NCI-H1930 (cell line): ENCODE measurements at places on chromosomes 5 and 9.

DNA sequence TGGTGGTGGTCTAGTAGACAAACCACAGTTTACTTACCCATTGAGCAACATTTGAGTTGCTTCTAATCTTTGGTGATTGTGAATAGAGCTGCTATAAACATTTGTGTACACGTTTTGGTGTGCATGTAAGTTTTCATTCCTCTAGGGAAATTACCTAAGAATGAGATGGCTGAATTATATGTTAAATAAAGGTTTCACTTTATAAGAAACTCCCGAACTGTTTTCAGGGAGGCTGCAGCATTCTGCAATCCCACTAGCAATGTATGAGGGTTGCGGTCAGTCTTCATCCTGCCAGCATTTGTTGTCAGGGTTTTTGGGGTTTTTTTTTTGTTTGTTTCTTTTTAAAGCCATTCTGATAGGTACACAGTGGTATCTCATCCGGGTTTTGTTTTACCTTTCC, 45.7 kb upstream of the PPARGC1B start:
- DNase-seq: no peak

DNA sequence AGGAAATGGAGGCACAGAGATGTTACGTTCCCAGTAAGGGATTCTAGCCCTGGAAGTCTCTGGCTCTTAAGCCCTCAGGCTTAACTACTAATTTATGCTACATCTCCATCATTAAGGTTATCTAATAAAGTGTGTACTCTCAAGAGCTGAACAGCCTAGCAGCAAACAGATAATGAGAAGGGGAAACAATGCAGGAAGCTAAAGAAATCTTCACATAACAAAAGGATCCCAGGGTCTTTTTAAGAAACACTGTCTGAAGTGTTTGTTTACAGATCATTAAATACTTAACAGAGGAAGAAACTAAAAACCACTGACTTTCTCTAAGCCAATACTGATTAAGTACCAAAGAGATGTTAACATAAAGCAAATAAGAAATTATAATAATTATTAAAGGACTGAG, 129.0 kb downstream of the PAPPA start:
- no peak for DNase-seq

DNA sequence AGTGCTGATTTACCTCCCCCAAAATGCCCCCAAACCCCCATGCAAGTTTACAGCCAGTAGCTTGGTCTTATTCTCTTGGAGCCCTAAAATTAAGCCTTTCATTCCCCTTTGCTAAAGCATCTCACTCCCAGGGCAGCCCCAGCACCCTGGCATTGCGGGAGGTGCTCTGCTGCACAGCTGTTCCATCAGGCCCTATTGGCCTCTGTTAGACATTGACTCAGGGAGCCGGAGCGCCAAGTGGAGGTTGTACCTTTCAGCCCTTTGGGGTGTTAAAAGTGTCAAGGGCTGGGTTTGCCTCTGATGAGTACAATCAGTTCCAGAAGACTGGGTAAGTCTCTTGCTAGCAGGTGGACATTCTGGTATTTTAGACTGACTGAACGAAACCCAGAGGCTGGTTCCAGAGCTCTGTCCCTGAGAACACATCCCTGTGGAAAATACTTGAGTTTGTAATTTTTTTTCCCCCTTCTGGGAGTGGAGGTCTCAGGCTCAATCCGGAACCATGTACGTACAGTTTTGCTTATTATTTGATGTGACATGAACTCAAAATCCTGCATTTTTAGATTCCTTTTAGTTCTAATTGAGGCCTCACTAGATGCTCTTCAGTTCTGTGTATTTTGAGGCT, 102.4 kb downstream of the UBE2R2 start:
- no peak for DNase-seq

DNA sequence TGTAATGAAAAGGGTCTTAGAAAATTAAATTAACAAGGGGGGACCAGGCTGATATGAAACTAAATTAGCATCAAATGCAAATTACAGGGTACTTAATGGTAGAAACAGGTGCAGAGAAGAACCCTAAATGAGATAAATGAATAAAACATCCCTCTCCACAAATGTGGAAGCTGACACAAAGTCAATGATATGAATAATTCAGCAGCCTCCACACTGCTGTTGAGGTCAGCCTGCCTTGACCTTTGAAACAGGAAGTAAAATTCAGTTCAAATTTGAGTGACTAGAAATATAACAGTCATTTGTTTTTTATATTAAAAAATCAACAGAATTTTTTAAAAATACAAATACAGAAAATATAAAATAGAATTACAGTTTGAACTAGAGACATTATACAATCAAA, 40.0 kb downstream of the EBF1 start:
- no peak for DNase-seq

- no peak for DNase-seq
Measured at GRCh38 chr5:104186510-104186909, 623.9 kb upstream of the NUDT12 start.

GRCh38 chr9:121852651-121853616, 201.5 kb downstream of the DAB2IP start:
- DNase-seq: no peak

DNA sequence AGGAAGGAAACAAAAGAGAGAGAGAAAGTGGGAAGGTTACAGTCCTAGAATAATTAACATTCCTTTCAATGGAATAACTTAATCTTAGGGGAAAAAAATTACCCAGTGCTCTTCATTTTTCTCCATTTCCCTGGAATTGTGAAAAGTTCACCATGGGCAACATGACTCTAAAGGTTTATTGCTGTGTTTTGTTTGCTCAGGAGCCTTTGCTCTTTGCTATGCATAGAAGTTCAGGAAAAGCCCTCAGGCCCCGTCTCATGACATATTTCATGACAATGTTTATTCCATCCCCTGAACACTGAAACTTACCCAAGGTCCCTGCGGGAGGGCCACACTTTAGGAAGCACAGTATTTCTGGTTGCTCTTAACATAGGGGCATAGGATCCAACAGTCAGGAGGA, 9.8 kb upstream of the CTSL start:
- no peak for DNase-seq

DNA sequence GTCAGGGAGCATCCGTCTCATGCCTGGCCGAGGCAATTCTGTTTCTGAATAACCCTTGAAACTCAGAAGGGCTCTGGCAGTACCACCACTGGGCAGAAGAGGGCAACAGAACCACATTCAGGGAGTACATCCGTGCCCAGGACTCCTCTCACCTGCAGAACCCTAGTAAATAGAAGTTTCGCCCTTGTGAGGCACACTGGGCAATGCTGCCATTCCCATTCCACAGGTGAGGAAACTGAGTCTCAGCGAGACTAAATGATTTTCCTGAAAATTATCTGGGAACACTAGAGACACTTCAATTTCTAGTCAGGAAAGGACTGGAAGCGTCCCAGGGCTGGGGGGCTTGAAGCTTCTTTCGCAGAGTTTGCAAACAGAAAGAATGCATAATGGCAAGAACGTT, 74.7 kb downstream of the FGF1 start:
- no peak for DNase-seq

DNA sequence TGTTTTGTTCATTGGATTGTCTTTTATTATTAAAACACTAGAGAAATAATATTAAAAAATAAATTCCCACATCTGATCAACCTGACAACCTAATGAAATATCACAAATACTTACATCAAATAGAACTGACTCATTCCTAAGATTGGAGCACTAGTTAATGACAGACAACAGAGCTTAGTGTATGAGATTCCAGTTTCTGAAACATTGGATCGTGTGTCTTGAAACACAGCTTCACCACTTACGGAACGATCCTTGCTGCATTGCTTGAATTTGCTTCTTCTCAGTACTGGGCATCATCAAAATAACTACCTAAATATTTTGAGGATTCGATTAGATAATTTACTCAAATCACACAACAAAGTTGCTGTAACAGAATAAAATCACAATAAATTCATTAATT, 667.2 kb upstream of the CDH18 start:
- DNase-seq: no peak

DNA sequence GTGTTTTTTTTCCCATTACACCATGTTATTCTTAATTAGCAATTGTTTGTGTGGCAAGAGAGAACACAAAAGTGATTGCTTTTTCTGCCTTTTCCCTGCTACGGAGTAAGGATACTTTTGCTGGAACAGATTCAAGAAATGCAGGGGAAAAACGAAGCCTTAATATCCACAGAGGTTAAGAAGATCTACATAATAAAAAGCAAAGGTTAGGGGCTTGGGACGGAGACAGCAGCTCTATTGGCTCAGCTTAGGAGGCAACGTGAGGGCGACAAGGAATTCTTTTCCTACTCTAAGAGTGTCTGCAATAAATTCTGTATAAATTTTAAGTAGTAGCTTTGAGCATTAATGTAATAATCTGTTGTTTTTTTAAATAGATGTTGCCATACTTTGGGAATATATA, 693.3 kb downstream of the DTWD2 start:
- DNase-seq: no peak

GRCh38 chr5:113965225-113965624, 396.6 kb upstream of the KCNN2 start:
- no peak for DNase-seq

GRCh38 chr5:98827161-98827560, 53.7 kb downstream of the RGMB start:
- DNase-seq: no peak

DNA sequence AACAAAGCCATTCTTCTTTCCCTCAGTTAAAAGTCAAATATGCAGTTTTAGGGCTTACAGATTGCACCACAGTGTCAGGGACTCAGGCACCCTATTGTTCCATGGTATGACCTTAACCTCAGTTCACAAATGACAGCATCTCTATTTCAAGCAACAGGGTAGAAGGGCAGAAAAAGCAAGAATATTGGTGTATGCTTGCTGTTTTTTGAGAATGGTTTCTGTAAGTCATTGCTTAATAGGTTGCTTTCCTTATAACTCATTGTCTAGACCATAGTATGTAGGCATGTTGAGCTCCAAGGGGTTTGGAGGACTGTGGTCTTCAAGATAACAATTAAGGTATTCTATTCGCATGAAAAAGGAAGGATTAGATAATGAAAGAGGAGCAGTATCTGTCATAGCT, 183.5 kb upstream of the EDIL3 start:
- no peak for DNase-seq

DNA sequence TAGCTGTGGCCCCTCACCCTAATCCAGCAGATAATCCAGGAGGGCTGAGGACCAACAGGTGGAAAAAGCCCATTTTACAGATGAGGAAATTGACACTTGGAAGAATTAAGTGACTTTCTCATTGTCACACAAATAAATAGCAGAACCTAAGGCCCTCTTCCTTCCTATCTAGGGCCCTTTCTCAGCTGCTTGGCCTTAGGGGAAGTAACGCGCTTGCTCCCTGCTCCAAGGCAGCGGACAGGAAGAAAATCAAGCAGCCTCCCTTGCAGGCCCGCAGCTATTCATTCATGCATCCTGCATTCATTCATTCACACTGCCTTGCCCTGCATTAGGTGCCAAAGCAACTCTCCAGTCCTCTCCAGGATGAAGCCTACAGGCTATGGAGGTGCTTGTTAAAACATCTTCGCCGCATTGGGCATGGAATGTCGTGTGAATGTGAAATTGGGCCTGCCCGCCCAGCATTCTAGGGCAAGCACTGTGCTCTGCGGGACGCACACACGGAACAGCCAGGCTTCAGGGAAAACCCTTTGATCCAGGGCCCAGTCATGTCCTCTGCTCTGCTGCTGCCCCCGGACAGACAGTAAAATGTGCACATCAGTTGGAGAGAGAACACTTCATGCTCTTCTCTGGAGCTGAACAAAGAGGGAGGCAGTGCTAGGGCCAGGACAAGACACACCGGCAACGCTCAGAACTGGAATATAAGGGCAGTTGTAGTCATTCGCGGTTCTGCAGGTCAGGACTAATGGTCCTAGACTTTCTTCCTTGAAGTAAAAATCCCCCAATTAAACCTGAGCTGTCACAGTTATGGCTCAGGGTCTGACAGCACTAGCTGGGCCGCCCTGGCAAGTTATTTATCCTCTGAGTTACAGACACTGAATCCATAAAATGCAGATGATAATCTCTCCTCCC, 166.0 kb downstream of the COL23A1 start:
- DNase-seq: no peak

DNA sequence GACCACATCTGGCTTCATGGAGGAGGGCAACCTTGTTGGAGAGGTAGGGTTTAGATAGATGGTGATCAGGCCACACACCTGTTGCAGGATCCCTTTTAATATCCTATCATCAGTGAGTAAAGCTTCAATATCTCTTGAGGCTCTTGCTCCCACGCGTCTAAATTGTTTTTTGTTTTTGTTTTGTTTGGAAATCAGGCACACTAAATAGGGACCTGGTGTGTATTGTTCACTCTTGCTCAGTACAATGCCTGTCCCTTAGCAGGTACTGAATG, 2.6 kb upstream of the TMEM268 start:
- no peak for DNase-seq
